ENCODE measurements at places on chromosomes 3 and 15.

GRCh38 chr3:13152826-13153710, 79.8 kb upstream of the IQSEC1 start:
- DNase-seq: no peak

- no peak for DNase-seq
These were observed 136.9 kb downstream of the FRMD5 start for GRCh38 chr15:44058126-44058525.

DNA sequence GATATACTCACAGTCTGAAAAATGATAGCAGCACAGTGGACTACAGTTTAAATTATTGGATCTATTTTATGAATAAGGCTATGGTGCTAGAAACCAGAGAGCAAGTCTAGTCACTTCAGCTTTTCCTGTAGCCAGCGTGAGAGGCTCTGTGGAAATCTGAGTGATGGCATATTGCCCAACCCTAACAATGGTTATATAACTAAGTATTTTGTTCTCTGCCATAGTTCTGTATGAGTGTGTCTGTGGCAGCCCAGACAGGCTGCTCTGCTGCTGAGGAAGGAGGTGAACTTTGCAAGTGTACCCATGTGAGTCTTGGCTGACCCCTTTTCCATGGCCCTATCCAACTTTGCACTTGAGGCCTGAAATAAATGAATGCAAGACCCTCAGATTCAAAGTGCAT, 105.7 kb downstream of the LRTM1 start:
- no peak for DNase-seq

DNA sequence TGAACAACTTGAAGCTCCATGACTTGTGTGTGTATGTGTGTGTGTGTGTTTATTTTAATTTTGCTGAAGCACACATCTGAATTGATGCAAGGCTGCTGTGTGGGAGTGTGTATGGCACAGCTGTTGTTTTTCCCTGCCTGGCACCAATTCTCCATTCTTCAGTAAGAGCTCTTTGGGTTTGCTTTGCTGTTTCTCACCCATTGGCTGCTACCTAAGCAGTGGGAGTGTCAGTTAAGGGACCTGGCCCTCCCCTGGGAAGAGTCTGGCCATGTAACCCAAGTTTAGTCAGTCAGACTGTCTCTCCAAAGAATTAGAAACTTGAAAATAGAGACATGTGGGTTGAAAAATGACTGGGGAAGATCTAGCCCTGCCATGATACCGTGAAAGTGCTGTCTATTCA, 126.2 kb upstream of the SYNPR start:
- DNase-seq: no peak

DNA sequence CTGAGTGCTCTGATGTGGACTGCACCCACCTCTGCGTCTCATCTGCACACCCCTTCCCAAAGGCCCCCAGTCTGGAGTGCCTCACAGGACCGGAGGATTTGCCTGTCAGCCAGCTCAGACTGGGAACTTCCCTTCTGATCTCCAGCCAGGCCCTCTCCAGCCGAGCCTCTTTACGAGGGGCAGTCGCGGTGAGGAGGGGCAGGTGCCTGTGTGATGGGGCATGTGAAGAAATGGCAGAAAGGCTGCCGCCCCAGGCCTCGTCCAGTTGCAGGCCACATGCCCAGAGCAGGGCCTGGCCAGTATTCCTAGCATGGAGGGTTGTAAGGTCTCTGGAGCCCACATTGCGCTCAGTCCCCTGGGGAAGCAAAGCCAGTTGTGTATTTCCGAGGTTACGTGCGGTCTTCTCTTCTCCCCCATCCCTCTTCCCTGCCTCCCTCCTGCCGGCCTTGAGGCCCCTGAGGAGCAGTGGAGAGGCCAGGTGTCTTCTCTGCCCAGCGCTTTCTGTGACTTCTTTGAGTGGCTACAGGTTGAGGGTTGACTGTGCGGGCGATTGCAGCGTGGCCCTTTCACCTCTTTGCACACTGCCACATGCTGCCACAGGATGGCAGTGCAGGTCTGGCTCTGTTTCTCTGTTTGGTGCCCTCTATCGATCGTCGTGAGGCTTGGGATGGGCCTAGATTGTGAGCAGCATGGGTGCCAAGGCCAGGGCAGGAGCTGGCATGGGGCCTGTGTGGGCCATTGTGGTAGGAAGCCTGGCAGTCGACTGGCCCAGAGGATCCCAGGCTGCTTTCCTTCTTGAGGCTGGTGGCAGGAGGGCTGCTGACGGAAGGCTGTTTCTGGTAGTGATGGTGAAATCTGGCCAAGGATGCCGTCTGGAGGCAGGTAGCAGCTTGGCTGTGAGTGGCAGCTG, 5.3 kb downstream of the CLK3 start:
- peak; percentile 36 for DNase-seq

DNA sequence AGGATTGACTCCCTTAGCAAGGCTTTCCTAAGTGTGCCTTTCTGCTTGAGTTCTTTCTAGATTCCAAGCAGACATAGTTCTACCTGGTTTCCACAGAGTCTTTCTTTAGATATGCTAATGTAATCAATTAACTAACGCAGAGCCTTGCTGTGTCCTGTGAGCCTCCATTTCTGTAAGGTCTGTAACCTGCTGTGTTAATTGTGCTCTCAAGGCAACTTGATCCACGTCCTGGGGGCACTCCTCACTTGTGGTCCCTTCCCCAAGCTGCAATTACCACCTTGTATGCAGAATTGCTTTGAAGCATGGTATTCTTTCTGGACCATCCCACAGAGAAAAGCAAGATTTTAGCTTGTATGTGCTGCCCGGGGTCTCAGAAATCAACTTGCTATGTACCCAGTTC, 29.5 kb upstream of the THSD4 start:
- DNase-seq: no peak

- DNase-seq: no peak
These were observed 85.7 kb downstream of the TBL1XR1 start for GRCh38 chr3:177111541-177111949.

GRCh38 chr3:23055733-23056376, 147.3 kb upstream of the UBE2E2 start:
- DNase-seq: no peak

- no peak for DNase-seq
These were observed 7.6 kb downstream of the SHF start for GRCh38 chr15:45180201-45180600.

DNA sequence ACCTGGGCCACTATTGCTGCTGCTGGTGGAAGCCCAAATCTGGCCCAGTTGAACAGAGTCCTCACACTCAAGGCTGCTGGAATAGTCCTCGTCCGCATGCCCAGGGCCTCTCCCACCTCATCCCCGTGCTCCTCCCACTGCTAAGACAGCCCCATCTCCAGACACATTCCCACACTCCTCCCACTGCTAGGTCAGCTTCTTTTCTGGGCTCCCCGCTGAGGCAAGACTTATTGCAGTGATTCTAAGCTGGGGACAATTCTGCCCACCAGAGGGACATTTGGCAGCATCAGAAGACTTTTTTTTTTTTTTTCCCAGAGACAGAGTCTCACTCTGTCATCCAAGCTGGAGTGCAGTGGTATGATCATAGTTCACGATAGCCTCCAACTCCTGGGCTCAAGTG, 35.1 kb downstream of the POC1A start:
- DNase-seq: no peak

GRCh38 chr15:57941816-57942215, 123.7 kb downstream of the ALDH1A2 start:
- DNase-seq: no peak

GRCh38 chr15:67208396-67208795, 46.1 kb downstream of the AAGAB start:
- no peak for DNase-seq

- no peak for DNase-seq
These were observed 82.7 kb downstream of the RARB start for GRCh38 chr3:25510797-25511196.

DNA sequence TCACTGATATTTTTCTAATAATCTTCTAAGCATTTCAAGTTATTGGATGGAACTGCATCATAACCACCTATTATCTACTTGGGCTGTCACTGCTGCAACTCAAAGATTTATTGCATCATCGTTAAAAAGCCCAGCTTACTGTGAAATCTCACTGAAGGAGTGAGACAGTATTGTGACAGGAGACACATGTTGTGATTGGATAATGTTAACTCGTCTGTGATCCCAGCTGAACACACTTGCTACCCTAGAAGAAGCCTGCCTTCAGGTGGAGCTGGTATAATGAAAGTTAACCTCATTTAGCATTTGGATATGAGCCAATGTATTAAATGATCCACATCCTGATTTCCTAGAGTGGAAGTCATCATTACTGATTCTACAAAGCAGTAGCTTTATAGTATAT, 138.1 kb downstream of the MAP2K5 start:
- no peak for DNase-seq

GRCh38 chr3:29612536-29612935, 331.7 kb downstream of the RBMS3 start:
- DNase-seq: no peak

- no peak for DNase-seq
These were observed 120.9 kb downstream of the LIPC start for GRCh38 chr15:58552505-58553364.

DNA sequence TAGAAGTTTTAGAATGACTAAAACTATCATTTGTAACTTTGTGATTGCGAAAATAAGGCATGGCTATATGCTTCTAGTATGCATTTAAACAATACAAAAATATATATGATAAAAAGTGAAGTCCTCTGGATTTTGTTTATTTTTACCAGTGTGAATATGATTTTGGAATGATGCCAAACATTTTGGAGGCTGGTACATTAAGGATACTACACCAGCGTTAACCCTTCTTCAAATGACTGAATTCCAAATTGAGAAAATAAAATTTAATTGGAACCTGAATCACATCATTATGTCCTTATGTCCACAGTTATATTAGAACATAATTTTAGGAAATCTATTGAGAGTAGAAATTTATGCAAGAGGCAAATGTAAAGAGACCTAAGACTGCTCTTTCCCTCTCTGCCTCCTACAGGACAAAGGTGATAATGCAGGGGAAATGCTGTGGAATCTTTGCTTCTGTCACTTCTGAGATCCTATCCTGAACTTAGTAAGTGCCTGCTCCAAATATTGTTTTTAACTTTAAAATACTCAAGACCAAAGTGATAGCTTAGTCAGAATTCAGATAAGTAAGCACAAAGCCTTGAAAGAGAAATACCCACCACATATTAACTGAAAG, 121.1 kb upstream of the NANOGP8 start:
- no peak for DNase-seq

DNA sequence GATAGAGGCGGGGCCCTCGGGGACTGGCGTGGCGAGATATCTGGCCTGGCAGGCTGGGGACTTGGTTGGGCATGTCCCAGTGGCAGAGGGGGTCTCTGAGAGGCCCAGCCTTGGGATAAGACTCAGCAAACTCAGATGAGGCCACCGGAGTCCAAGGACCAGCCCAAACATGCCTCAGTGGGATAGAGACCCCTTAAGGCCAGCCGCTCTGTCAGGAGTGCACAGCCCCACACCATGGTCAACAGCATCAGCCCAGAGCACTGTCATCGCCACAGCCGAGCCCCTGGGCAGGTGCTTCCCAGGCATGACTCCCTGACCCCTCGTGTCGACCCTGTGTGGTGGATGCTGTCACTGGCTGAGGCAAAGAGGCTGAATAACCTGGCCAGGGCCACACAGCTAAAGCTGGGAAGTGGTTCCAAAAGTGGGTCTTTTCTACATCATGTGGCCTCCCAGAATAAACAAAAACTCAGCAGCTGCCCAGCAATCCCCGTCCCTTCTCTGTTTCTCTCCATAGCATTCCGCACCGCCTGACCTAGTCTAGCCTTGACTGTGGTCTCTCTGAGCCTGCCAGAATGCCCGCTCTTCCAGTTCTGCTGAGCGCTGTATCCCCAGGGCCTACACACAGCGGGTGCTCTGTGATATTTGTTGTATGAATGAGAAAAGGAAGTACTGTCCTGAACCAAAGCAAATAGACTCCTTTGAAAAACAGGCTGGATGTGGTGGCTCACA, 15.1 kb downstream of the CTSH start:
- DNase-seq: no peak

GRCh38 chr3:196837819-196838420, 29.8 kb upstream of the SENP5 start:
- peak; percentile 19 for DNase-seq

DNA sequence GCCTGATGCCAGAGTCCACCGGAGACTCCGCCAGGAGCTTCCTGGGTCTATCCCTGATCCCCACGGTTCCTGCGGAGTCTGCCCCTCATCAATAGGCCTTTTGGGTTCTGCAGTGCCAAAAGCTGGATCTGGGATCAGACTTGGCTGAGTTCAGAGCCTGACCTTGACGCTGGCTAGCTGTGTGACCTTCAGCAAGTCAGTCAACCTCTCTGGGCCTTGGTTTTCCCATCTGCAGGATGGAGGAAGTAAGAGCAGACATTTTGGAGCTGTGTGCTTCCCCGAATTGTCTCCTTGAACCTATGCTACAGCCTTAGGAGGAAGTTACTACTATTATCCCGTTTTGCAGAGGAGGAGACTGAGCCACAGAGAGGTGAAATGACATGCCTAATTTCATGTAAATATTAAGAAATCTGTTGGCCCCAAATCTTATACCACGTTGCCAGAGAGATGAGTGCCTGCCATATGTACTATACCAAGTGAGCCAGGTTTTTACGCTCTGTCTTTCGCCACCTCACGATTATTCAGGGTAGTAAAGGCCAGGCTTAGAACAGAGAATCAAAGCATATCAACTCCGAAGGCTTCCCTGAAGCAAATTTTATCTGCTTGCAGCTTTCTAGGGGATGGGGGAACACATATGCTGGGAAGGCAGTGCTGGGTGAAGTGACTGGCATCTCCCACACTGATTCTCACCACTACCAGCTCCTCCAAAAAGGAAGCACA, 112.5 kb downstream of the SRGAP3 start:
- DNase-seq: no peak

- no peak for DNase-seq
These were observed 125.0 kb downstream of the ASB7 start for GRCh38 chr15:100727291-100727851.

- no peak for DNase-seq
These were observed 713.5 kb downstream of the GRM7 start for GRCh38 chr3:7574435-7574834.

- DNase-seq: no peak
These were observed 154.3 kb upstream of the BHLHE40 start for GRCh38 chr3:4824926-4825325.

GRCh38 chr3:52752045-52752660, 18.6 kb downstream of the NEK4 start:
- no peak for DNase-seq

DNA sequence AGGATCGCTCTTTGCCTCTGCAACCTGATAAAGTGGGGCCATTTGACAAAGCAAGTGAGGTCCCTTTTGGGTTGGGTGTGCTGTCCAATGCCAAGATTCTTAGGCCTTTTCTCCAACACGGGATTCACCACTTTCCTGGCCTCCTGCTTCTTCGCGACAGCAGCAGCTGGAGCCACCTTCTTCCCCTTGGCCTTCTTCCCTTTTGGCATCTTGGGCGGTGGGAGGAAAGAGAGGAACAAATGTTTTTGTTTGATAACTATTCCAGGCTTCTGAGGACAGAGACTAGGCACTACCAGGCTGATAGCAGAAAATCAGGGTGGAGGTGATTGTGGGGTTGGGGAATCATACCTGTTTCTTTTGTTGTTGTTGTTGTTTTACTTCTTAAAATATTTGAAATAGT, 30.0 kb upstream of the FAM81A start:
- no peak for DNase-seq

GRCh38 chr15:73426323-73426994, 16.5 kb upstream of the REC114 start:
- DNase-seq: no peak

GRCh38 chr3:43863966-43864933, 173.5 kb downstream of the ABHD5 start:
- no peak for DNase-seq

GRCh38 chr3:707041-707440, 385.8 kb upstream of the CNTN6 start:
- no peak for DNase-seq

- DNase-seq: no peak
These were observed 150.5 kb downstream of the MAGI1 start for GRCh38 chr3:65888196-65888595.

- no peak for DNase-seq
These were observed 281.6 kb downstream of the CNTN6 start for GRCh38 chr3:1374471-1374870.

All from KG1 (cell line).